ENCODE measurements at places on chromosomes 1 and 21.

GRCh38 chr1:36150296-36151133 lies 1.2 kb upstream of the TRAPPC3 start:
- DNase-seq = peak; percentile 79

DNA sequence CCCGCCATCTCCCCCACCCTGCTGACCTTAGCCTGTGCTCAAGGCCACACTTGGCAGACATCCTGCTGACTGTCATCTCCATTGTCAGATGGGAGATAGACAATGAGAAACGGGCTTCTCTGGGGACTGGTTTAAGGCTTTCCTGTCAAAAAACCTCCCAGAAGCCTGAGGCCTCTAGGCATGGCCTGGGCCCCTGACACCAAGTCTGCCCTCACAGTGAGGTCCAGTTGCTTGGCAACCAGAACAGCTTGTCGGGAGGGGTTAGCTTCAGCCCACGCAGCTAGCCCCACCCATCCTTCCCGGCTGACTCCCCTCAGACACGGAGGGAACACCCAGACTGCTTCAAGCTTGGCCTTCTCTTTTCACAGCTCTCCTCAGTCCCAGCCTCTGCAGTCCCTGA lies 11.0 kb downstream of the PLEKHA6 start:
- DNase-seq = no peak

DNA sequence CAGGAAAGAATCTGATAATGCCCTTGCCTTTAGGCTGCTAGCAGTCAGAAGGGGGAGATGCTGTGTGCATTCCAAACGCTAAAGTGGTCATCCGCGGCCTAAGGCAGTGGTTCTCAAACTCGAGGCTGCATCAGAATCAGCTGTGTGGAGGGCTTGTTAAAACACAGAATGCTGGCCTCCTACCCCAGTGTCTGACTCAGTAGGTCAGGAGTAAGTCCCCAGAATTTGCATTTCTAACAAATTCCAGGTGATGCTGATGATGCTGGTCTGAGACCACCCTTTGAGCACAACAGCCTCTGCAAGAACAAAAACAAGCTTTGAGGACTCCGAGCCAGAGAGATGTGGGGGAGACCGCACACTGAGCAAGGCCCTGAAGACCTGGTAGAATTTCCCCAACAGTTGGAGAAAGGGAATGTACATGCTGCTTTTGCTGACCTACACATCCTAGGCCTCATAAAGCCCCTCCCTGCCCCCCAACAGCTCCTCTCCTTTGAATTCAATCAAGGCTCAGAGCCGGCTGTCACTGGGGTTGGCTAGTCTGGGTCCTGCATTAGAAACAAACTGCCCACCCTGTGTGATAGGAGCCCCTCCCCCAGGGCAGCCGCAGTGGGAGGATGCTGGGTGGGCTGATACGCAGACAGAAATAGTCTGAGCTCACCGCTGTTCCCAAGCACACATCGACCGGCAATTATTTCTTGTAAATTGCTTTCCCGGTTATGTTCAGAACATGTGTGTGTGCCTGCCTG lies 27.1 kb downstream of the SHISAL2A start:
- no peak for DNase-seq

GRCh38 chr1:25037174-25038074 lies 107.3 kb upstream of the RUNX3 start:
- DNase-seq = peak; percentile 82

GRCh38 chr21:42493109-42494060 lies 2.6 kb downstream of the RSPH1 start:
- no peak for DNase-seq
